ENCODE measurements at places on chromosomes 7 and 10.

- DNase-seq = no peak
Measured at GRCh38 chr10:79202188-79203013, 133.6 kb downstream of the ZMIZ1 start.

DNA sequence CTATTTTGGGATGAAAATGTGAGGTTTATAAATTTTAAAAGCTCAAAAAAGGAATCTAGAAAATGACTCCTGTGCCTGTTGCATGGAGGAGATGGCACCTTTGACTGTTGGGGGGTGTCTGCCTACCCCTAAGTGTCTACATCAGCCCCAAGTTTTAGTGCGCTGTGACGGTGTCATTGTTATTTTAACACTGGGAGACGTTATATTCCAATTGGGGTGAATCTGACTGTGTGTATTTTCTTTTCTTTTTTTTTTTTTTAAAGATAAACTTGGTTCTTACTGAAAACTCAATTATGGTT, 517 bp downstream of the SRGN start:
- DNase-seq = no peak

- DNase-seq = no peak
Measured at GRCh38 chr7:159095979-159096411, 48.7 kb downstream of the VIPR2 start.

GRCh38 chr7:37320848-37321468, 127.7 kb downstream of the ELMO1 start:
- DNase-seq = no peak

DNA sequence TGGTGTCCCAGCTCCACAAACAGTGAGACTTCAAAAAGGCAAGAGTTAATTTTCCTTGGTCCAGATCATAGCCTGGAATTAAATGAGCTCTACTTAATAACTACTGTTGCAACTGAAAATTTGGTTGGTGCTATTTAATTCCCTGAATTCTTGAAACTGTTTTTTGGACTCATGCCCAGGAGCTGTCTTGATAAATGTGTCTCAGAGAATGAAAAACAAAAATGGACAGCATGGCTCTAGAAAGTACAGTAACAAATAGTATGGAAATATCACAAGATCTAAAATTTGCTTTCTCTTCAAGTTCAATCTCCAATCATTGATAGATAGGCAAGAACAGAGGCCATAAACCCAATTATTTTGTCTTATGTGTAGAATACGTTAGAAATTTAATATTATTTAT, 42.5 kb downstream of the CCDC71L start:
- no peak for DNase-seq

- no peak for DNase-seq
Measured at GRCh38 chr7:65475734-65476319, 102.2 kb downstream of the ZNF92 start.
